ENCODE measurements at places on chromosomes 2 and 18. TPM values are rescaled to one million over a fixed set of nuclear protein-coding genes. Genes with fewer than 3 reads are reported as not detected.

TMEM17 gene
- 1.5 TPM for total RNA-seq

DNA sequence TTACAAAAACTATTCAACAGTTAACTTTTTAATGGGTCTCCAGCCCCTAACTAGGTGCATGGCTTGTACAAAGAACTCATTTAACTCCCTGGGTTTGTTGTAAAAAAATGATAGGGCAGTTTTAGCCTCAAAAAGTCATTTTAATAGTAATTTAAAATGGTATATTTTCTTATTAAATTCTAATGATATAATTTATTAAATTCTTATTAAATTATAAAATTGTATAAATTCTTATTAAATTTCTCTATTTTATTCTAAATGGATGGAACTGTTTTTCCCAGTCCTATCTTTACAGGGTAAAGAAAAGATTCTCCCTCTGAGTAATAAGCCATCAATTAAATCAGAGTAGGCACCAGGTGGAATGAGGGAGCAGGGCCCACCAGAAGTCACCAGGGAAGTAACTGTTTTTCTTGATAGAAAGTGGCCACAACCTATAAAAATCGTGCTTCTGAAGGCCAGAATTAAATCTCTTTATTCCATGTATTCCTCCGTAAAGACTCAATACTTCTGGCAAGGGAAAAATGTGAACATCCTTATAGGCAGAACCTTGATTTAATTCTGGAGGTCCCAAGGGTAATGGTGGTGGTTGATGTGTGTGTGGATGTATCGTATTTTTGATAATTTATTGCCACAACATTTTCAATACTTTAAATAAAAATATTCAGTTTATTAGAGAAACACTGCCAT, 814 bp downstream of the FKBP7 start:
- H3K27me3 ChIP-seq = no peaks in the 10 kb centered on the region
- H3K4me3 ChIP-seq = peak overlapping the region; percentile 97
- H3K27ac ChIP-seq = no peak overlapping the region
- peaks cover 3% of the 10 kb centered on the region for H3K4me1 ChIP-seq
- DNase-seq = no peak

B4GALT6 gene
- total RNA-seq = 34.0 TPM

RAB6C gene
- not detected for total RNA-seq

DNA sequence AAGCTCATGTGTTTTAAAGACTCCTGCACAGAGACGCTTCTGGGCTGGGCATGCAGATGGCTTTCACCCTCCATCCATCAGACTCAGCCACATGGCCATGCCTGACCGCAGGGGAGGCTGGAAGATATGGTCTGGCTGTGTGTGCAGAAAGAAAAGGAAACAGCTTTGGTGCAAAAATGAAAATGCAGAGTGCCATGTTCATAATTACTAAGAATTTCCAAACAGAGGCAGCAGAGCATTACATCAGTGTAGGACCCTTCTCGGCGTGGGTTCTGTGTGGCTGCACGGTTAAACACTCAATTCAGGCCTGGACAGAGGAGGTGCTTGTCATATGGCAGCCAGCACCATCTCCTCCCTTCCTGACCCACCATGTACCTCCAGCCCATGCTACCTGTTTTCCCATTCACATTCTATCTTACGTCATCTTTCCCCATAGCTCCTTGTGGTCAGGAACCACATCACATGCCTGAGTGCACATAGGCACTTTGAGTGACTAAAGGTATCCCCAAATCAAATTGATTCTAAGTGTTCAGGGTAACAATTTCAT, 200.3 kb upstream of the ID2 start:
- no peak overlapping the region for H3K4me3 ChIP-seq
- H3K36me3 ChIP-seq = no peaks in the 10 kb centered on the region
- no peak overlapping the region for H3K27ac ChIP-seq
- no peaks in the 10 kb centered on the region for H3K4me1 ChIP-seq
- no peaks in the 10 kb centered on the region for H3K27me3 ChIP-seq

GRCh38 chr2:226838722-226839121, 2.9 kb downstream of the RHBDD1 start:
- H3K36me3 ChIP-seq = peaks cover 11% of the 10 kb centered on the region
- no peaks in the 10 kb centered on the region for H3K27me3 ChIP-seq
- H3K27ac ChIP-seq = no peak overlapping the region
- DNase-seq = no peak
- H3K4me1 ChIP-seq = no peaks in the 10 kb centered on the region

DNA sequence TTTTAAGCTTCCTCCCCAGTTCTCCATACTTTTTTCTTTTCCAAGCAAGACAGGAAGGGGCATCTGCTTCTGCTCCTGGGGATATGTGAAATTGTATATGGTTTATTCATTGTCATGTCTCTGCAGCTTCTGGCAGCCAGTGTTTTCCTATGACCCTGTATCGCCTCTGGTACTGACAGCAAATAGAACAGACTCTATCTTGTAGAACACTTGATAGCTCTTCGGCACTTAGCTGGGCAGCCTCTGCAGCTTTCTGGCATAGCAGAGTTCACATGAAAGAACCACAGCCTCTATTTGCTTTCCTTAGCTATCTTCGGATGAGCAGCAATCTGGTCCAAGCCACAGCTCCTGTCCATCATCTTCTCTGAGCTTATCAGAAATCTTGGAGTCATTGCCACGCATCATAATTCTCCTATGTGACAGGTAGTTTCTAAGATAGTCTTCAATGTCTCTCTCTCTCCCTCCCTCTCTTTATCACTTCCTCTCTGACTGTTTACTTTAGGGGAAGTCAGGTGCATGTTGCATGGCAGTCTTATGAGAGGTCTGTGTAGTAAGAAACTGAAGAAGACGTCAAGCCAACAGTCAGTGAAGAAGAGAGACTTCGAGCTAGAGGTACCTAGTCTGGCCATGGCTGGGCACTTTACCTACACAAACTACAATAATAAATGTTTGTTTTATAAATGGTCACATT, 627.7 kb upstream of the CDH2 start:
- H3K36me3 ChIP-seq = no peaks in the 10 kb centered on the region
- H3K27me3 ChIP-seq = no peaks in the 10 kb centered on the region
- no peak for DNase-seq
- no peak overlapping the region for H3K4me3 ChIP-seq
- no peaks in the 10 kb centered on the region for H3K4me1 ChIP-seq

MTLN gene
- total RNA-seq = 16.3 TPM

DNA sequence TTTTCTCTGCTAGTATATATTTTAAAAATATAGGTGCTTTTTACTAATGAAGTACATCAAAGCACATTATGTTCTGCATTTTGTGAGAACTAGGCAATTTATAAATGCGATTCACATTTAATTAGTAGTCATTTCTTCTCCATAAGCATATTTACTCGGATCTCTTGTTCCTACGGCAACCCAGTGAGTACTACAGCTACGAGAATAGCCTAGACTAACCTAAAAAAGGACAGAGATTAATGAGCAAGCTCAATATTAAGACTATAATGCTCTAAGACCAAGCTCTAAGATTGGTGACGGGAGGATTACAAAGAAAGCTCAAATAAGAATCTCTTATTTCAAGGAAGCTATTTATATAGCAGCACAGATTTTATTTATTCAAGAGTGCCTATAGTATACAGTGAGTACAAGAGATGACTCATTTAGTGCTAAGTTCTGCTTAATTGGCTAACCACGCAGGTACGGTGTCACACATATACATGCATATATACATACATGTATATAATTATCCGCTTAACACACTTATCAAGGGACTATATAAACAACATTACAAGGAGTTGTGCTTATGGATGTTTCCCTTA, 364.7 kb downstream of the GPD2 start:
- H3K4me3 ChIP-seq = no peak overlapping the region
- peaks cover under 1% of the 10 kb centered on the region for H3K36me3 ChIP-seq
- H3K27ac ChIP-seq = peak overlapping the region; percentile 93
- no peaks in the 10 kb centered on the region for H3K27me3 ChIP-seq

CNTNAP5 gene
- 0.39 TPM for total RNA-seq

GRCh38 chr2:28367667-28368356, 24.8 kb upstream of the FOSL2 start:
- no peak overlapping the region for H3K4me3 ChIP-seq
- H3K36me3 ChIP-seq = no peaks in the 10 kb centered on the region
- no peak overlapping the region for H3K27ac ChIP-seq

DNA sequence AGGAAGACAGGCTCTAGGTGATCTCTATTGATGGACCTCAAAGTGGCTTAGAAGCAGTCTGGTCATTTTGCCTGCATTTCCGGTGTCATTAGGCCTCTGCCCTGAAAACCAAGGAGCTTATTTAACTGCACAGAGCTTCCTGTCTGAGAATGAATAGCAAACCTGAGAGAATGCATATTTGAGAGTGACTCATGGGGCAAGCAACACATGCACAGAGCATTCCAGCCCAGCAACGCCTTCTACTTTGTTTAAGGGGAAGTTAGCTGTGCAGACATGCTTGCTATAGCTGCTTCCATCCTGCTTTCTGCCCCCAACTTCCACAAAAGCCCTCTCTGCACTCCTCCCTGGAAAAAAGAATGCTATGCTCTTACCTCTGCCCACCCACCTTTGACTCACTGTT, 232.8 kb downstream of the GRB14 start:
- H3K27ac ChIP-seq = no peak overlapping the region
- H3K4me1 ChIP-seq = no peaks in the 10 kb centered on the region
- H3K4me3 ChIP-seq = no peak overlapping the region
- DNase-seq = peak; percentile 28

CYS1 gene
- 0.07 TPM for total RNA-seq

HOXD3 gene
- total RNA-seq = not detected

GRCh38 chr18:52451851-52452250, 111.9 kb downstream of the DCC start:
- no peaks in the 10 kb centered on the region for H3K4me1 ChIP-seq
- no peaks in the 10 kb centered on the region for H3K36me3 ChIP-seq
- H3K4me3 ChIP-seq = no peak overlapping the region
- H3K27me3 ChIP-seq = no peaks in the 10 kb centered on the region
- H3K27ac ChIP-seq = no peak overlapping the region

- H3K4me1 ChIP-seq = no peaks in the 10 kb centered on the region
- no peaks in the 10 kb centered on the region for H3K36me3 ChIP-seq
- H3K27me3 ChIP-seq = no peaks in the 10 kb centered on the region
- H3K27ac ChIP-seq = no peak overlapping the region
- H3K4me3 ChIP-seq = no peak overlapping the region
- no peak for DNase-seq
These were observed 20.9 kb upstream of the CCBE1 start for GRCh38 chr18:59718108-59718463.

GRCh38 chr2:177264209-177264692, 276 bp downstream of the NFE2L2 start:
- H3K27me3 ChIP-seq = no peaks in the 10 kb centered on the region
- H3K27ac ChIP-seq = no peak overlapping the region
- peak overlapping the region; percentile 90 for H3K4me3 ChIP-seq
- H3K4me1 ChIP-seq = peaks cover 3% of the 10 kb centered on the region
- peaks cover 3% of the 10 kb centered on the region for H3K36me3 ChIP-seq
- no peak for DNase-seq

DNA sequence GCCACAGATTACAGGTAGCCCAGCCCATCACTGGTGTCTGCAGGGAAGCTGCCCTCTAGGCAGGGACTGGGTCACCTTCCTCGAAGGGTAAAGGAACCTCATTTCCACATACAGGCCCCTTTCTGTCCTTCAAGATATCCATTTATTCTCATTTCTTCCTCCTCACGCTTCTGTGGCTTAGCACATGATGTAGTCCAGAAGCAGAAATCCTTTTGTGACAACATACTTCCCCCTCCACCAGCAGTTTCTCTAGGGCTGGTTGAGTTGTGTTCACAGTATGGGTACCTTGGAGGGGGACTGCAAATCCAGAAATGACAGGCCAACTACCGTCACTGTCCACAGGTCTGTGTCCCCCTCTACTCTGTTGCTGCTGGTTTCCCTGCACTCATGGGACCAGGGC, 364.9 kb downstream of the ANAPC1 start:
- DNase-seq = no peak
- H3K4me3 ChIP-seq = no peak overlapping the region
- H3K36me3 ChIP-seq = no peaks in the 10 kb centered on the region
- no peaks in the 10 kb centered on the region for H3K27me3 ChIP-seq

- H3K4me3 ChIP-seq = no peak overlapping the region
- H3K27ac ChIP-seq = no peak overlapping the region
- H3K27me3 ChIP-seq = no peaks in the 10 kb centered on the region
- DNase-seq = no peak
These were observed 72.1 kb upstream of the MAP4K4 start for GRCh38 chr2:101625387-101625786.

CENPA gene
- total RNA-seq = 21.4 TPM

DNAH7 gene
- total RNA-seq = 0.09 TPM

DNA sequence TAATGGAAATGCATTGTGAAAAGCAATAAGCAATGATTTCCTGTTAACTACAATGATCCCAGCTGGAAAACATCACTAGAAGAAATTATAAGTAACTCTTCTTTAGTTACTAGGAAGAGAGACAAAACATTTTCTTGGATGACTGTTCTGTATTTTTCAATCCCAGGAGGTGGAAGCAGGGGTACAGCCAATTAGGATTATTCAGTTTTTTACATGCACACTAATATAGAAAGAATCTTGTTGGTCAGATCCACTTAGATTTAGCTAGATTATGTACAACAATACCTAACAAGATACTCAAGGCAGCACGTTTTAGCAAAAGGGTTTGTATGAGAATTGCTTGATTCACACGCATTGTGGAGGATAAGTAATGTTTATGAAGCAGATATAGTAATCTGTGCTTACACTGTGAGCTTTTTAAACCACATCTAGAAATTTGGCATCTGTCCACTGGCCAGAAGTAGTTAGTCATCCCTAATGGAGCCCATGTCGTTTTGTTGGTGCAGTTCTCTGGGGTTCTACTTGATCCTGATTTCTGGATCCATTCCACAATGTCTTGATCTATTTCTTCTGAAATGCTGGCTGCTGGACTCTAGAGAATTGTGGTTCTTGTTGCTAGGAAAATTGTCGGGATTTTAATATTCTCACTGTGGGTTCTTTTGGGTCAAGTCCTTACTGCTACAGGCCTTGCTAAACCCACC, 199.7 kb downstream of the ADCYAP1 start:
- no peak overlapping the region for H3K27ac ChIP-seq
- H3K4me1 ChIP-seq = no peaks in the 10 kb centered on the region
- no peak for DNase-seq
- H3K4me3 ChIP-seq = no peak overlapping the region

DAPL1 gene
- total RNA-seq = not detected

CTLA4 gene
- total RNA-seq = not detected

DNA sequence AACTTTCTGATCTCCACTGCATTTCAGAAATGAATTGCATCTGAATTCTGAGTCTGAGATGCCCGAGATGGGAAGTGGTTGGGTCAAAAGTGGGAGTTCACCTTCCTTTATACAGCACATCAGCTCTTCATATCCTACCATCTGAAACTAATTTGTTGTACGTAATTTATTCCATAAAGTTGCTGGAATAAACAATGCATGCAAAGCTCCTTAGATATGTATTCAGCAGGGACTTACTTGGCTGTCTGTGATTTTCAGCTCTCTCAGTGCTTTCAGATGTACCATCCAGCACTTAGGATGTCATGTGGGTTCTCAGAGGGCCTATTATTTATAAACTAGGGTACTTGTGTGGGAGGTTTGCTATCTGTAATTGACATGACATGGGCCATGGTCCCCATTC, 46.9 kb upstream of the EFEMP1 start:
- no peak overlapping the region for H3K4me3 ChIP-seq
- no peaks in the 10 kb centered on the region for H3K27me3 ChIP-seq
- DNase-seq = no peak
- H3K36me3 ChIP-seq = no peaks in the 10 kb centered on the region

GRCh38 chr2:205235434-205235833, 446.9 kb upstream of the NRP2 start:
- H3K36me3 ChIP-seq = 0 out of 3 replicates have a peak, but pooled peaks cover 1% of the 10 kb centered on the region
- DNase-seq = no peak
- H3K4me1 ChIP-seq = peaks cover 3% of the 10 kb centered on the region

GRCh38 chr2:177460973-177461585, 68.5 kb downstream of the AGPS start:
- no peak overlapping the region for H3K27ac ChIP-seq
- DNase-seq = no peak
- no peak overlapping the region for H3K4me3 ChIP-seq
